ENCODE measurements at places on chromosomes 5 and 9.

GRCh38 chr5:80569961-80570786 lies at the start of gene ANKRD34B:
ANKRD34B (minus strand) TSS chr5:80570280; CDS start chr5:80560019, 10,261 bp downstream.
- DNase-seq = no peak

- no peak for DNase-seq
Observed at GRCh38 chr5:74396913-74397622, 243.5 kb downstream of the ENC1 start.

DNA sequence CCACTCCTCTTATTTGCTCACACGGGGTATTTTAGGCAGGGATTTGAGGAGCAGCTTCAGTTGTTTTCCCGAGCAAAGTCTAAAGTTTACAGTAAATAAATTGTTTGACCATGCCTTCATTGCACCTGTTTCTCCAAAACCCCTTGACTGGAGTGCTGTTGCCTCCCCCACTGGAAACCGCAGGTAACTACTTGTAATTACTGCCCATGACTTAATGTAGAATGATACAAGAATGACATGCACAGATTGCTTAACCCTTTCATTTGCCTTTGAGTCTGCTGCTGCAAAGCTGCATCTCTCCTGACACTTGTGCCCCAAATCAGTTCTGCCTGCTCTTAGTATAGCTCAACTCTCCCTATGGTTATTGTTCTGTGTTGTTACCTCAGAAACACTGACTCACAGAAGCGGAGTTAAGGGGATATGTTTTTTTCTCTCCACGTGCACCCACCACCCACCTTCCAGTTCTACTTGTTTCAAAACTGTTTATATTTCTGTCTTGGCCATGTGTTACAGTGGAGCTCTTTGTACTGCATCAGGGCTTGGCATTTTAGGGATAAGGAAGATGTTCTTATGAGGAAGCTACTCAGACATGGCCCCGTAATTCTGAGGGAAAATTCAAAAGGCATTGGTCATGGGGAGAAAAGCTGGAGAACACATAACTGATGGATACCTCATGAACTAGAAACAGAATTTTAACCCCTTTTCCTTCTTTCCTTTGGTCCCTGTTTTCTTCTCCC lies 2.3 kb downstream of the ADRB2 start:
- DNase-seq = no peak

DNA sequence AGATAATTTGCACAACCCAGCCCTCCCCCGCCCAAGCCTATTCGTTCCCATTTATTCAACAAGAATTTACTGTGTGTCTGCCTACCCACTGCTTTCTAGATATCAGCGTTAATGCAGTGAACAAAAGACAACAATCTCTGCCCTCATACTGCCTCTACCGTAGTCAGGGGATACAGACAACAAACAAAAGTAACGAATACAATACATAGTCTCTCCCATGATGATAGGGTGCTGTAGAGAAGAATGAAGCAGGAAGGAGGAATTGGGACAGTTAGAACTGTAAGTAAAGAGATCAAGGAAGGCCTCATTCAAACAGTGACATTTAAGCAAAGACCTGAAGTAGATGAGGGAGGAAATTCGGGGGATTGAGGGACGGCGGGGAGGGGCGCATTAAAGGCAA lies 1.7 kb downstream of the GFM2 start:
- DNase-seq = no peak

DNA sequence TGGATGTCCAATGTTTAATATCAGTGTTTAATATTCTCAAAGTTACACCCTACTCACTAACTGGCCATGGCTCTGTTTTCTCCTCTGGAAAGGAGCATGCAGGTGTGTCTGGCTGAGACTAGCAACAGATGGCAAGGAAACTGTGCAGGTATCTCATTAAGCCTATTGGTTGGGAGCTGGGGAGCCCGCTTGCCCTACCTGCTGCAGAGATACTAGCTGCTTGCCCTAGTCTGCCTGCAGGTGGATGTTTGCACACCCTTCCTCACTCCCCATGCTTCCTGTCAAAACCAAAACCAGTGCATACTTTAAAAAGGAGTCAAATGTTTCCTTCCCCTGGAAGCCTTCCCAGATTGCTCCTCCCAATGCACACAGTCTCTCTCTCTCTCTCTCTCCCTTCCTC lies 228.3 kb upstream of the RASEF start:
- no peak for DNase-seq

GRCh38 chr9:130897848-130898551 lies 1.4 kb upstream of the QRFP start:
- no peak for DNase-seq

DNA sequence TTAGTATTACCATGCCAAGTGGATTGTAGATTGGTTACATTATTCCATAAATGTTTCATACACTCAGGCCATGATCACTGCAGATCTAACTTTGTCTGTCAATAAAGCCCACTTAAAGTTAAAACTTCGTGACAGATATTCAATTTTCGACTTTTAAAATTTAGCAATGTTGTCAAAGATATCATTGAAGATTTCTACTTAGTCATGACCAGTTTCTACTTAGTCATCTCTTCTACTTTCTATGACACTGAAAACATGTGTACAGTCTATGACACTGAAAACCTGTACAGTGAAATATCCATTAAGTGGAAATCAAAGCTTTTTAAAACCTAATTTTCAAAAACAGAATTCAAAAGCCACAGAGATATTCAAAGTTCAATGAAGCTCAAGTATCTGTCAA lies 258.2 kb downstream of the MCTP1 start:
- no peak for DNase-seq

DNA sequence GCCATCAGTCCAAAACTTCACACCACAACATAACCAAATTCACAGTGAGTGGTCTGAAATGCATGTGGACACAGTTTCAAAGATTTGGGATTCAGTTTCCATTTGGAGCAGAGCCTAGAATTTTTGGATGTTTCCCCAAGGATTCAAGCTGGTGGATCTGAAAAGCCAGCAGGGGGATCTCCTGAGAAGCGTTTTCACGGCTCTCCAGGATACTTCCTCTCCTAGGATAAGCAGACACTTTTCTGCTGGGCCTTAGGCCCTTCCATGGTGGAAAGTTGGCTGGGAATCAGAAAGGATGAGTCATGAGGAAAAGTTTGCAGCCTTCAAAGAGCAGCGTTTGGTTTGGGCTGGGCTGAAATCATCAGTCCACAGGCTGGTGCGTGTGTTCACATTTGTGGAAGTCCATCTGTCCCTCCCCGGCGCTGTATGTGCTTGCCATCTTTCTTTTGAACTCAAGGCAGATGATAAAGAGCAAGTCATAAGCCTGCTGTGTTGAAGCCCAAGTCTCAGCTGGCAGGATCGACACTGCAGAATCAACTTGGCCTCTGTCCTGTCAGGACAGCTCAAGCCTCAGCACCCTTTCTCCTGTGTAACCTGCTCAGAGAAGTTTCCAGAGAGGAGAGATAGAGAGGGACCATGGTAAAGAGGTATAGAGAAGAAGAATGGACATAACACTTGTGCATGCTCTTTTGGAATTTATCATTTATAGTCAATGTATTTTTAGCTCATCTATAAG lies 152.6 kb upstream of the MSX2 start:
- DNase-seq = no peak

- no peak for DNase-seq
Observed at GRCh38 chr5:179121667-179122111, 61.5 kb downstream of the ZNF354C start.

- no peak for DNase-seq
Observed at GRCh38 chr9:79452265-79452664, 119.5 kb upstream of the TLE4 start.

GRCh38 chr5:50995285-50995942 lies 329.0 kb downstream of the PARP8 start:
- DNase-seq = no peak

- DNase-seq = no peak
Observed at GRCh38 chr5:14035859-14036503, 91.5 kb upstream of the DNAH5 start.

GRCh38 chr9:137273095-137273490 lies 4.4 kb upstream of the TOR4A start:
- no peak for DNase-seq

GRCh38 chr5:154899151-154899816 lies 38.7 kb downstream of the GEMIN5 start:
- no peak for DNase-seq

GRCh38 chr9:93261281-93261680 lies 77.3 kb downstream of the WNK2 start:
- no peak for DNase-seq

DNA sequence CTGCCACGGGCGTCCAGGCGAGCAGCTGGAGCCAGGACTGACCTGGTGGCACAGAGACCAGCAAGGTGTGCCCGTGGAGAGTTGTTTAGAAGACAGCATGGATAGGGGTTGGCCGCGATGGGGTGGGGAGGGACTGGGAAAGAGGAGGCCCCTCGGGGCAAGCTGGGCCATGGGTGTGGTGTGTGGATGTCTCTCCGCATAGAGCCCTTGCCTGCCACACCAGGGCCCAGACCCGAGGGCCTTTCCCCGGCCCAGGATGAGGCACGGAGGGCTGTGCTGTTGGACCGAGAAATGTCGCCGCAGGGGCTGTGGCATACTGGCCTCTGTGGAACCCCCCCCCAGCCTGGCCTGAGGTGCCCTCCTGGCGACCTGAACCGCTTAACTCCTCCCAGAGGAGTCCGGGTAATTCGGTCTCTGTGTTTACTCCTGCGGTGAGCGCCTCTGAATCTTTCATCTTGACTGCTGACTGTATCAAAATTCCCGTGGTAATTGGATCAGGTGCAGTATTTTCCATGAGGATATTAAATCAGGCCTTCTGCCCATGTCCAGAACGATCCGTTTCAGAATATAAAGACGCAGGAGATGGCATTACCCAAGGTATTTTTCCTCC lies 22.5 kb upstream of the LAMC3 start:
- DNase-seq = no peak

- no peak for DNase-seq
Observed at GRCh38 chr5:148839960-148840359, 13.5 kb downstream of the ADRB2 start.

GRCh38 chr9:19420877-19421276 lies 12.1 kb downstream of the ACER2 start:
- DNase-seq = no peak

DNA sequence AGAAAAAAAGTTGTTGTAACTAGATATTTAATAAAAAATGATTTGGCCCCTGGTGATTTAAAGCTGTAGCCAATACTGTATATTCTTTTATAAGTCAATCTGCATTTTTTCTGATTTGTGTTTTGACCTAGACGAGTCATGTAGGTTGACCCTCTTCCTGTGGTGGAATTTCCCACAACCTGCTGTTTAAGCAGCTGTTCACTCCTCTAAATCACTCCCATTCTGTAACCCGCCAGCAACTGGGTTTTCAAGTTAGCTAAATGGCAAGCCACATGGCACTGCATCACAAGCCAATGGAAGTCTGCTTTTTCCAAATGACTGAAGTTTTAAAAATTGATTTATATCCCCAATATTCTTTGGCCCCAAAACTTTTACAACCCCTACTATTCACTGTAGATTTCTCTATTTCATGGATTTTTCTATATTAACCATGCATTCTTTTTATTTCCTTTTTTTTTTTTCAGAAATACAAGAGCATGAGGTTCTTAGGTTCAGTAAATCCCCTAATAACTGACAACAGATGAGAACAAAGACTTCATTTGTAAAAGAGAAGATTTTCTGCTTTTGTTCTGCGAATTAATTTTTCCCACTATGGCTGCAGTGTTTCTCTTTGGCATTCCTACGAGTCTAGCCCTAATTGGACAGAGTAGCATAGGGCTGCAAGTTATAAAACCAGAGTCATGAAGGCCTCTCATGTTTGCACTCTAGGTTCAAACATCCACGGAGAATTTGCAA lies 184.5 kb upstream of the TLE4 start:
- DNase-seq = no peak

DNA sequence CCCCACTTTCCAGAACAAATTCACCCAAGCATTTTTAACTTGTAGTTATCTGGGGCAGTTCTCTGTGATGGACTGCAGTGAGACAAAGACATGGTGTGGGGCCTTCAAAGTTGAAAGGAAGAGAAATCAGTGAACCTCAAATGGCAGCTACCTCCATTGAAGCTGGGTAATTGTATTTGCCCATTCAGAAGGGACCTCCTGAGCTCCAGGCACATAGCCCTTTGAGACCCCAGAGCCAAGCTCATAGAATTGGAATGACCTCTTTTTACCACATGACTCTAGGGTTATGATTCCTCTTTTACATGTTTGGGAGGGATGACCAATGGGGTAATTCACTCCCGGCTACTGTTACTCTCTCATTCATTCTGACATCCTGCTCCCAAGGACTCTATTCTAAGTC lies 368.4 kb upstream of the ITGA1 start:
- DNase-seq = no peak

Data from cortex of kidney (tissue), 1 donor.